ENCODE measurements at places on chromosomes 3 and 15. TPM values are rescaled to one million over a fixed set of nuclear protein-coding genes. Genes with fewer than 3 reads are reported as not detected.

ZNF80 gene
- total RNA-seq = not detected

CCDC80 gene
- total RNA-seq = 363 TPM

TMEM62 gene
- total RNA-seq = 26.3 TPM

MRAS gene
- total RNA-seq = 73.6 TPM

IL5RA gene
- not detected for total RNA-seq

LMAN1L gene
- not detected for total RNA-seq

GNAT1 gene
- not detected for total RNA-seq

ISG20 gene
- 4.2 TPM for total RNA-seq

FBLN2 gene
- total RNA-seq = 18.0 TPM

Measured in uterine smooth muscle cell (primary cell).